Body of pancreas (tissue), 4 donors: ENCODE measurements at places on chromosomes 7 and 10. TPM values are rescaled to one million over a fixed set of nuclear protein-coding genes. Genes with fewer than 3 reads are reported as not detected.

DNA sequence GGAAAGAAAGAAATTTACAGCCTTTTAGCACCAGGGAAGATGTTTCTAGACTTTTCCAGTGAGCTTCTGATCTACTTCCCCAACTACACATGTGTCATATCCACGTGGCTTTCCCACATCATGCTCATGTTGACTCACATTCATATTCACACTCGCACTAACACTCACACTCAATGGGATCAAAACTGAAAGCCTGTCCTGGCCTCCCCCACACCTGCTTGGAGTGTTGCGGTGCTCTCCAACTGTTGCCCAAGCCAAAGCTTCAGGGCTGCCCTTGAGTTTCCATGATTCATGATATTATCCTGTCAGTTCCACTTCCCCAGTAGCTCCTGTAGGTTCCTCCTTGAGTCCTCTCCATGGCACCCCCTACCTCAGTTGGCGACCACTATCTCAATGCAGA, 444.4 kb downstream of the GATA3 start:
- DNase-seq: no peak
- no peaks in the 10 kb centered on the region for H3K4me1 ChIP-seq
- H3K27me3 ChIP-seq: no peaks in the 10 kb centered on the region
- H3K36me3 ChIP-seq: no peaks in the 10 kb centered on the region
- no peak overlapping the region for H3K4me3 ChIP-seq

DNA sequence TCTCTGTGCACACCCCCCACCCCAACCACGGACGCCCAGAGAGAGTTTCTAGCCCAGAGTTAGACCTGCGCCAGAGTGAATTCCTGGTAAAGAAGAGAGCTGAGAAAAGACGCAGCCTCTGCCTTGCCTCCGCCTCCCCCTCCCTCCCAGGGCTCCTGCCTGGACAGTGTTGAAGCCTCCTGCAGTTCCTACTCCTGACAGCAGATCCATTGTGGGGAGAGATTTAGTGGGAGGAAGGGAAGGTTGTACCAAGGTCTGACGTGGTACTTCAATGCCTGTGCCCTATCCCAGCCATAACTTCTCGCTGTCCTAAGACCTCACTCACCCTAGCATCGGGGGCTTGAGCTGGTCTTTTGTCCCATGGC, 952 bp downstream of the SRRM3 start:
- DNase-seq: no peak
- H3K27me3 ChIP-seq: no peaks in the 10 kb centered on the region
- no peaks in the 10 kb centered on the region for H3K36me3 ChIP-seq
- H3K4me1 ChIP-seq: peaks cover 5% of the 10 kb centered on the region

DNA sequence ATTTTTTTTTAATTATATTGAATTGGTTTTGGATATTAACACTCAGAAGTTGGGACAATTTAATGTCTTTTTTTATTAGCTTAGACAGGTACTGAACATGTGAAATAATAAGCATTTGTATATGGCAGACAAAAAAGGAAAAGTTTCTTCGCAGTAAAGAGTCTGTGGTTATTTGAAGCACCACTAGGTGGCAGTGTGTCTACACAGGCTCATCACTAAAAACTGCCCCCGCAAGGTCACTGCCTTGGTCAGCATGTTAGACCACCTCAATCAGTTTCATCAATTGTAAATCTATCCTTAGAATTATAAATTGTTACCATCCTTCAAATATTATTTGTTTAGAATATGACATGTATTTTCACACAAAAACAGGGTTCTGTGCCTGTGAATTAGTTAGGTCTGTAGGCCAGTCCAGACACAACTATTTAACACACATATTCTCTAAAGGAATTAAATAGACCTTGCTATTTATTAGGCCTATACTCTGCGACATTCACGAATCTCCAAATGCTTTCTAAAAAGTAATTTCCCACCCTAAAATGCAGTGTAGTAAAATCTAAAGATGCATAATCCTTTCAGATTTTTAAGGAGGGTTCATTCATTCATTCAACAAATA, 17.0 kb downstream of the PNLIPRP3 start:
- H3K36me3 ChIP-seq: no peaks in the 10 kb centered on the region
- peak; percentile 46 for DNase-seq
- no peak overlapping the region for H3K4me3 ChIP-seq
- no peaks in the 10 kb centered on the region for H3K27me3 ChIP-seq

DNA sequence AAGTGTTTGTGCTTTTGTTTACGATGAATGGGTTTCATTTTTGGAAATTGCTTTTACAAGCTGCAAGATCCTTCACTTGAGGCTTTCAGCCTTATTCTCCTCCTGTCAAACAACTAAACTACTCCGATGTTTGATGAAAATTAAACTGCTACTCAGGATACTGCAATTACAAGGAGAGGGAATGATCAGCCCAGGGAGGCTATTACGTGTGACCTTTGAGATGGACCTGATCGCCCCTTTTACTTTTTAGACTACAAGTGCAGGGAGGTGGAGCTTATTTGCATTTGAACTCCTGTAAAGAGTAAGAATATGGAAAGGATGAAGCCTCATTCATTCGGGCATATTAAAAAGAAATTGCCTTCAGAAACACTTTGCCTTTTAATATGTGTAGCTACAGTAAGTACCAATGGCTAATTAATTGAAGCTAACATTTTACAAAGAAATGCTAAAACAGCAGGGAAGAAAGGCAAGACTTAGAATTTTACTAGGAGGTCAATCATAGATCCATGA, 219.1 kb downstream of the PHTF2 start:
- DNase-seq: no peak
- H3K27me3 ChIP-seq: no peaks in the 10 kb centered on the region
- no peak overlapping the region for H3K4me3 ChIP-seq
- H3K36me3 ChIP-seq: no peaks in the 10 kb centered on the region
- no peak overlapping the region for H3K27ac ChIP-seq

- H3K27ac ChIP-seq: no peak overlapping the region
- peaks cover 18% of the 10 kb centered on the region for H3K4me1 ChIP-seq
Observed at GRCh38 chr10:72013202-72013945, 49.2 kb downstream of the CHST3 start.

DNA sequence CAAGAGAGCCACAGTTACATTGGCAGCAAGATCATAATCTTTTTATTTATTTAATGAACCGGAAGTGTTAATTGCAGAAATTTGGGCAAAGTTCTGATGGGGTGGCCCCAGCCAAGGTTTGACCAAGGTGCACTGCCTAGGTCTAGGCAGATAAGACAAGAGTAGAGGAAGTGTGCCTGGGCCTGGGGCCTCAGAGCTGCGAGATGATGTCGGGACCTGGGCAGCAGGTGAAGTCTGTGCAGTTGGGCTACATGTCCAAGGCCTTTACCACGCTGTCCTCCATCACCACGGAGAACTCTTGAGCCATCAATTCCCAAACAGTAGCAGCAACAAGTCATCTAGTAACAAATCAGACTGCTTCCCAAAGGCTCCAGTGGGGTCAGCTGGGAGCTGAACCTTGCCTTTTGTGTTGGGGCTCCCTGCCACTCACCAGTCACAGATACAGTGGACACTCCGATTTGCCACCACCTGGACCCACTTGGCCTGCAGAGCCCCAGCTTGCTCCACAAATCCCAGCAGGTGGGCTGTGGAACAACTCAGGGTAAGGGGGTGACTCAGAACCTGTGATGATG, 52.5 kb upstream of the COMTD1 start:
- no peak for DNase-seq
- H3K27me3 ChIP-seq: no peaks in the 10 kb centered on the region
- no peaks in the 10 kb centered on the region for H3K36me3 ChIP-seq
- H3K4me1 ChIP-seq: peaks cover 16% of the 10 kb centered on the region

- H3K27me3 ChIP-seq: no peaks in the 10 kb centered on the region
- no peaks in the 10 kb centered on the region for H3K36me3 ChIP-seq
- H3K27ac ChIP-seq: peak overlapping the region; percentile 42
- H3K4me1 ChIP-seq: peaks cover 14% of the 10 kb centered on the region
- DNase-seq: peak; percentile 26
Observed at GRCh38 chr10:68154211-68154497, 44.9 kb downstream of the MYPN start.

- H3K4me1 ChIP-seq: no peaks in the 10 kb centered on the region
- no peak overlapping the region for H3K4me3 ChIP-seq
- H3K36me3 ChIP-seq: no peaks in the 10 kb centered on the region
- no peak for DNase-seq
Observed at GRCh38 chr10:111072232-111072631, 4.6 kb upstream of the ADRA2A start.

GRCh38 chr10:45353186-45353585, 20.8 kb upstream of the ALOX5 start:
- no peaks in the 10 kb centered on the region for H3K36me3 ChIP-seq
- DNase-seq: no peak

- H3K36me3 ChIP-seq: no peaks in the 10 kb centered on the region
- H3K27ac ChIP-seq: no peak overlapping the region
- no peaks in the 10 kb centered on the region for H3K27me3 ChIP-seq
- H3K4me3 ChIP-seq: no peak overlapping the region
Observed at GRCh38 chr10:32298075-32298812, 48.7 kb downstream of the EPC1 start.

DNA sequence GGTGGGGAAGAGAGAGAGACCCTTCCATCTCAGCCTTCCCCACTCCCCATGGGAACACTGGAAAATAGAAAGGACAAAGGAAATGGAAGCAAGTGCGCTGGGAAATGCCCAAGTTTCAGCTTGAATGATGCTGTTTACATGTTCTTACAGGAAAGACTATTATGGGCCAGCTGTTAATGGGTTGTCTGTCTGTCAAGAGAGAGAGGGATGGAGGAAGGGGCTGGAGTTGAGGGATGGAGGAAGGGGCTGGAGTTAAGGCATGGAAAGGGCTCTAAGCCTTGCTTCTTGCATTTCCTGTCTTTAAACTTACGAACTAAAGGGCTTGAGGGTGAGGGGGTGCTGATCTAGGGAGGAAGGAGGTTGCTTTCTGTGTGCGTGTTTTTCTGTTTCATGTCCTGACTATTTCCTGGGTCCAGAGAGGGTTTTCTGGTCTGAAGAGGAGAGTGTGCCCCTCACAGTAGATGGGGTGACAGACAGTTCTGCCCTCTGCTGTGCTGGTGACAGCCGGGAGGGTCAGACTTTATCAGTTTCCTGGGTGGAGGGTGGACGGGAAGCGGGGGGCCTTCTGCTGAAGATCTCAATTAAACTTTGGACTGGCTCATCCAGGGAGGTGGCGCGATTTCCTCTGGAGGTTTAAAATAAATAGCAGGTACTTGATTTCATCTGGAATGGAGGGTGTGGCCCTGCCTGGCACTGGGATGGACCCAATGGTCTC, 30.5 kb downstream of the GRK5 start:
- peaks cover 9% of the 10 kb centered on the region for H3K4me1 ChIP-seq
- H3K4me3 ChIP-seq: no peak overlapping the region
- no peak overlapping the region for H3K27ac ChIP-seq
- H3K36me3 ChIP-seq: no peaks in the 10 kb centered on the region
- DNase-seq: no peak

DNA sequence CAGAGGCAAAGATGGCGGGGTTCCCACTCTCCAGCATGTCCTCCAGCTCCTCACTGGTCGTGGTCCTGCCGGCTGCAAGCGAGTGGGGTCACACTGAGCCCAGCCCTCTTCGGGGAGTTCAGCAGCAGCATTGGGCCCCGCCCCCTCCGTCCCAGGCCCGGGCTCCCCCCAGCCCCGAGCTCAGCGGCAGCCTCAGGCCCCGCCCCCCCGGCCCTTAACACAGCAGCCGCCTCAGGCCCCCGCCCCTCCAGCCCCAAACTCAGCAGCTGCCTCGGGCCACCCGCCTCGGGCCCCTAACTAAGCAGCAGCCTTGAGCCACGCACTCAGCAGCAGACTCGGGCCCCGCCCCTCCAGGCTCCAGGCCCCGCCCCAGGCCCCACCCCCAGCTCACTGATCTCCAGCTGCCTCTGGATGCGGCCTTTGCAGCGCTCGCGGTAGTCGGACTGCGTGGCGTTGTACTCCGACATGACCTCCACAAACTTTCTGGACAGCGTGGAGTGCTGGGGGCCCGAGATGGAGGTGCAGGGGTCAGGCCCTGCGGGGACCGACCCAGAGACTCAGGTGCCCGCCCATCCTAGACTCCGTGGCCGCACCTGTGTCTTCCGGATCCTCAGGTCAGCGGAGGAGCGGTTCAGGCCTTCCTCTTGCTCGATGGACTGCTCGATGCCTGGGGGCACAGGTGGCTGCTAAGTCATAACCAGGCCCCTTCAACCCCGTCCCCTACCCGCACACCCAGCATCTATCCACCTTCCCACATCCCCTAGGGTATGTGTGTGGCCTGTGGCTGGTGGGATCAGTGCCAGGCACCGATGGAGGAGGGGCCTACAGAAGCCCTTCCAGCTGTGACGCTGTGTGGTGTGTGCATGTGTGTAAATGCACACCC, 15.5 kb downstream of the STX1A start:
- H3K27ac ChIP-seq: no peak overlapping the region
- H3K4me3 ChIP-seq: no peak overlapping the region
- no peaks in the 10 kb centered on the region for H3K27me3 ChIP-seq
- H3K4me1 ChIP-seq: no peaks in the 10 kb centered on the region

DNA sequence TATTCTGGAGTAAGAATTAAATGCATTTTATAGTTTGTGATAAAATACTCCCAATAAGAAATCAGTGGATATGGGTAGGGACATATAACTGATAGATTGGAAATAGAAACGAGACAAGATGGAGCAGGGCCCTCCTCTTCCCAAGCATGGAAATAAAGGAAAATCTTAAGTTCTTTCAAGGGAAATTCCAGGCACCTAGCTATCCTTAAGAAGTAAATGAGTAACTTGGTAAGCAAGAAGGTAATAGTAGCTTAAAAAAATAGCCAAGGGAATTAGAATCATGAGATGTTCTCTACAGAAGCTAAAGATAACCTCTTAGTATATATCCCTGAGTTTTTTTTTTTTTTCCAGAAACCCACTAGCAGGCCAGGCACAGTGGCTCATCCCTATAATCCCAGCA, 105.5 kb upstream of the FAM3C start:
- peaks cover 10% of the 10 kb centered on the region for H3K4me1 ChIP-seq
- no peak overlapping the region for H3K4me3 ChIP-seq
- no peak for DNase-seq
- no peaks in the 10 kb centered on the region for H3K27me3 ChIP-seq
- no peak overlapping the region for H3K27ac ChIP-seq

- no peaks in the 10 kb centered on the region for H3K36me3 ChIP-seq
- H3K4me1 ChIP-seq: no peaks in the 10 kb centered on the region
- peak overlapping the region; percentile 17 for H3K27ac ChIP-seq
- H3K27me3 ChIP-seq: no peaks in the 10 kb centered on the region
- DNase-seq: no peak
- H3K4me3 ChIP-seq: no peak overlapping the region
Observed at GRCh38 chr10:98246911-98247805, 20.8 kb downstream of the LOXL4 start.

- no peaks in the 10 kb centered on the region for H3K27me3 ChIP-seq
- H3K4me3 ChIP-seq: no peak overlapping the region
- peaks cover 23% of the 10 kb centered on the region for H3K4me1 ChIP-seq
- H3K27ac ChIP-seq: no peak overlapping the region
- no peak for DNase-seq
- H3K36me3 ChIP-seq: no peaks in the 10 kb centered on the region
Observed at GRCh38 chr10:63238501-63238900, 105.4 kb downstream of the NRBF2 start.

- H3K4me3 ChIP-seq: no peak overlapping the region
- H3K36me3 ChIP-seq: no peaks in the 10 kb centered on the region
- peak overlapping the region; percentile 9 for H3K27ac ChIP-seq
- DNase-seq: no peak
- no peaks in the 10 kb centered on the region for H3K27me3 ChIP-seq
Observed at GRCh38 chr10:89478739-89479654, 56.4 kb downstream of the SLC16A12 start.

GRCh38 chr7:106365252-106366005, 80.6 kb upstream of the NAMPT start:
- H3K4me3 ChIP-seq: no peak overlapping the region
- no peak overlapping the region for H3K27ac ChIP-seq
- H3K4me1 ChIP-seq: no peaks in the 10 kb centered on the region

The LRRC4 gene
- 0.33 TPM for total RNA-seq

The HOXA10 gene
- not detected for total RNA-seq

The HSPA12A gene
- total RNA-seq: 8.3 TPM

The SGCE gene
- 55.3 TPM for total RNA-seq

The WNT16 gene
- total RNA-seq: not detected

The UTF1 gene
- not detected for total RNA-seq

The ZNF365 gene
- total RNA-seq: 1.6 TPM

The CYP2C18 gene
- total RNA-seq: not detected
